MV-4-11 (cell line): ENCODE measurements at places on chromosomes 4 and X.
A peak's percentile ranks its signal among the peaks of the same experiment; 100 is the strongest.

- peak; percentile 0 for DNase-seq
These were observed 43.2 kb upstream of the TMSB15B start for GRCh38 chrX:103919270-103919637.

GRCh38 chr4:88720451-88721428 lies 23.1 kb upstream of the NAP1L5 start:
- no peak for DNase-seq

DNA sequence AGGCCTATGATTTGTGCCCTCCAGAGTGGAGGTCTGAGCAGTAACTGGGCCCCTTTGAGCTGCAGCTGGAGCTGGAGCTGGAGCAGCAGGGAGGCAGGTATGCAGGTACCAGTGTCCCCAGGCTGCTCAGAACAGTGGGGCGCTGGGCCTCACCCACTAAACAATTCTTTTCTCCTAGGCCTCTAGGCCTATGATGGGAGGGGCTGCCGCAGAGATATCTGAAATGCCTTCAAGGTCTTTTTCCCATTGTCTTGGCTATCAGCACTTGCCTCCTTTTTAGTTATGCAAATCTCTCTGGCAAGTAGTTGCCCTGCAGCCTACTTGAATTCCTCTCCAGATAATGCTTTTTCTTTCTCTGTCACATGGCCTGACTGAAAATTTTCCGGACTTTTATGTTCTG lies 79.7 kb upstream of the OTUD4 start:
- no peak for DNase-seq

DNA sequence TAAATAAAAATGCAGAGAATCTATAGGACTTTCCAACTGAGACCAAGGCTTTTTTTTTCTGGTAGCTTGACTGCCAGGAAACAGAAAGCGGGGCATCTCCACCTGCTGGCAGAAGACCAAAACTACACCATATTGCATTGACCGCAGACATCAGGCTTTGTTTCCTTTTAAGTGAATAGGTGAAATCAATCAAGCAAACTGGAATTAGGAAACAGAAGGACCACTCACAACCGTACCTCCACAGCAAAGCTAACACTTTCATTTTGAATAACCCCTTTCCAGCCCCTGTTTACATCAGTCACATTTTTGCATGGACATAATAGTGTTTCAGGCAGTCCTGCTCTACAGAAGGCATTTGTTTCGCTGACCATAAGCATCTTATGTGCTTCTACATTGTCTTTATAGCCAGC lies 218.2 kb downstream of the IDS start:
- peak; percentile 3 for DNase-seq
